Activated CD4-positive, alpha-beta memory T cell treated with anti-CD3 and anti-CD28 coated beads for 36 hours (primary cell): ENCODE measurements at places on chromosomes 3 and 15. TPM values are rescaled to one million over a fixed set of nuclear protein-coding genes. Genes with fewer than 3 reads are reported as not detected.

LRTM1 gene
- not detected for total RNA-seq

ARPP21 gene
- not detected for total RNA-seq

PLA2G4D gene
- not detected for total RNA-seq

C3orf20 gene
- total RNA-seq = 0.07 TPM

SI gene
- total RNA-seq = not detected

MYZAP gene
- total RNA-seq = 0.63 TPM

FBXW12 gene
- total RNA-seq = not detected

VIPR1 gene
- total RNA-seq = 6.5 TPM

BCHE gene
- total RNA-seq = not detected

NEO1 gene
- total RNA-seq = 9.3 TPM

ITIH1 gene
- not detected for total RNA-seq

ALS2CL gene
- 4.0 TPM for total RNA-seq

PCBP4 gene
- 17.3 TPM for total RNA-seq

PLEKHO2 gene
- total RNA-seq = 15.3 TPM

TRIM59 gene
- 30.0 TPM for total RNA-seq

RAB6B gene
- 2.7 TPM for total RNA-seq

STAC gene
- total RNA-seq = not detected

C3orf33 gene
- total RNA-seq = 1.6 TPM

DOCK3 gene
- 2.7 TPM for total RNA-seq

LTK gene
- 0.29 TPM for total RNA-seq

ZNF774 gene
- total RNA-seq = 0.68 TPM

QARS1 gene
- 286 TPM for total RNA-seq

REC114 gene
- total RNA-seq = not detected

ROPN1 gene
- not detected for total RNA-seq

RBP2 gene
- total RNA-seq = not detected

RARRES1 gene
- not detected for total RNA-seq

CHRFAM7A gene
- total RNA-seq = not detected

RLBP1 gene
- not detected for total RNA-seq

GRAMD2A gene
- not detected for total RNA-seq

MGLL gene
- total RNA-seq = 0.41 TPM

THRB gene
- not detected for total RNA-seq

ALPK3 gene
- total RNA-seq = 0.12 TPM

BTD gene
- total RNA-seq = 8.7 TPM

SPINK8 gene
- total RNA-seq = not detected

EAF2 gene
- 14.4 TPM for total RNA-seq

DAZL gene
- not detected for total RNA-seq

TMEM207 gene
- not detected for total RNA-seq

TUSC7 gene
- not detected for total RNA-seq

OR5K2 gene
- not detected for total RNA-seq

DGKG gene
- total RNA-seq = 0.12 TPM

PP2D1 gene
- not detected for total RNA-seq

GPR176 gene
- total RNA-seq = 0.21 TPM
